Sigmoid colon (tissue), 7 donors: ENCODE measurements at places on chromosomes 1 and 21. TPM values are rescaled to one million over a fixed set of nuclear protein-coding genes. Genes with fewer than 3 reads are reported as not detected.

The BTG3 gene
- total RNA-seq = 115 TPM

The MROH9 gene
- not detected for total RNA-seq

The GJB3 gene
- not detected for total RNA-seq

The ALG14 gene
- 0.55 TPM for total RNA-seq

The BEND5 gene
- 12.7 TPM for total RNA-seq

The BSND gene
- not detected for total RNA-seq

The GIPC2 gene
- total RNA-seq = 2.5 TPM

The SH2D2A gene
- 5.3 TPM for total RNA-seq

DNA sequence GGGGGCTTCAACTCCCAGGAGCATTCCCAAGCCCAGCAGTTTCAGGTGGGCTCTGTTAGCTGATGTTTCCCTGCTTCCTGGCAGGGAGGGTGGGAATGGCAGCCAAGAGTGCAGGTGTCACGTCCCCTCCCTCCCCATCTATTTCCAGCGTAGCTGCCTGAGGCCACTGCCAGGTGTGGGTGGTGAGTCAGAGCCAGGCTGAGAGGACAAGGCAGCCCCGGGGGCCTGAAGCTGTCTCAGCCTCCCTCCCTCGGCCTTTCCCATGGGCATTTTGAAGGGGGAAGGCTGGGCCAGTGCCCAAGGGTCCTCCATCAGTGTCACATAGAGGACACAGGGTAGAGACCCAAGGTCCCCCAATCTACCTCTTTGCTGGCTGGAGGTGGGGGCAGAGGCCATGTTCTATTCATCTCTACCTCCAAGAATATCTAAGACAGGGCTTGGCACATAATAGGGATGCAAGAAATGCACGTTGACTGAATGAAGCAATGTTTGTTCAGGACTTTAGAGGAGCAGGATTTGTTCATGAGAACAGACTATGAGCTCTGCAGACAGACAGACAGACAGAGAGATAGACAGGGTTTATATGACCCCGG lies 34.4 kb upstream of the ID3 start:
- DNase-seq = no peak

DNA sequence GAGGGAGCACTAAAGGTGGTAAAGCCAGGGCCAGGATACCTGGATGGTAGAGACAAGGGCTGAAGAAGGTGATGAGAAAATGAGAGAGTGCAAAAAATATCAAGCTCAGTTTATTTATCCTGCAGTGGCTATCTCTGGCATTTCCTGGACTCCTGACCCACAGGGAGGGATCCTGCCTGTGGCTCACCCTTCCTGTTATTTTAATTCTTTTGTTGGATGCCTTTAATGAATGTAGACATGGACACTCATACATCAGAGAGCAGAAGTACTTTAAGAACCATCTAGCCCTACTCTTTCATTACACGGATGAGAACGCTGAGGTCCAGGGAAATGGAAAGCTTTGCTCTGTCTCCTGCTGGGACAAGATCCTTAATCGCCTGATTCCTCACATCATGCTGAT lies 20.6 kb downstream of the JUN start:
- no peak for DNase-seq

GRCh38 chr1:14142397-14143100 lies 442.6 kb downstream of the PRDM2 start:
- DNase-seq = no peak

- DNase-seq = no peak
Observed at GRCh38 chr1:38169121-38169520, 122.5 kb upstream of the POU3F1 start.

GRCh38 chr1:74748960-74749359 lies 16.0 kb downstream of the TYW3 start:
- no peak for DNase-seq

GRCh38 chr1:200872446-200873115 lies at the start of gene GPR25:
GPR25 (plus strand) TSS chr1:200872981; CDS start chr1:200873038, 57 bp downstream.
- DNase-seq = peak; percentile 52

DNA sequence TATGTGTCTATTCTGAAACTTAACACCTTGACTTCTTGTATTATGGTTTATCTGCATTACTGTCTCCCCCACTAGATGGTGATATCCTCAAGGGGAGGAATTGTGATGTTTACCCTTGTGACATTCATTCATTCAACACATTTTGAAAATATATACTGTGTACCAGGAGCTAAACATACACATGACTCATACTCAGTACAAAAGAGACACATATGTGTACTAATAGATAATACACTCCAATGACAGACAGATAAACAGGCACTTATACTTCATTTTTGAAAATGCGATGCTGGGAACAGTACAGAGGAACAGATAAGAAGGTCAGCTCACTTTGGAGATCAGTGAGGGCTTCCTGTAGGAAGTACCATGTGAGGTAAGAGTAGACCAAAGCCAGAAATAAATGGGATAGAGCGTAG lies 8.9 kb upstream of the RAB3GAP2 start:
- DNase-seq = no peak

GRCh38 chr1:93350322-93350721 lies 4.6 kb downstream of the DR1 start:
- no peak for DNase-seq

- DNase-seq = peak; percentile 74
Observed at GRCh38 chr1:6351480-6352137, 42.0 kb downstream of the ACOT7 start.

- no peak for DNase-seq
Observed at GRCh38 chr1:229325853-229326487, 16.9 kb downstream of the CCSAP start.

- DNase-seq = peak; percentile 73
Observed at GRCh38 chr1:179816196-179816960, 61.2 kb downstream of the TOR1AIP2 start.

GRCh38 chr21:41691205-41692184 lies 75.4 kb downstream of the RIPK4 start:
- no peak for DNase-seq

- no peak for DNase-seq
Observed at GRCh38 chr1:214857716-214858115, 224.8 kb upstream of the KCNK2 start.

DNA sequence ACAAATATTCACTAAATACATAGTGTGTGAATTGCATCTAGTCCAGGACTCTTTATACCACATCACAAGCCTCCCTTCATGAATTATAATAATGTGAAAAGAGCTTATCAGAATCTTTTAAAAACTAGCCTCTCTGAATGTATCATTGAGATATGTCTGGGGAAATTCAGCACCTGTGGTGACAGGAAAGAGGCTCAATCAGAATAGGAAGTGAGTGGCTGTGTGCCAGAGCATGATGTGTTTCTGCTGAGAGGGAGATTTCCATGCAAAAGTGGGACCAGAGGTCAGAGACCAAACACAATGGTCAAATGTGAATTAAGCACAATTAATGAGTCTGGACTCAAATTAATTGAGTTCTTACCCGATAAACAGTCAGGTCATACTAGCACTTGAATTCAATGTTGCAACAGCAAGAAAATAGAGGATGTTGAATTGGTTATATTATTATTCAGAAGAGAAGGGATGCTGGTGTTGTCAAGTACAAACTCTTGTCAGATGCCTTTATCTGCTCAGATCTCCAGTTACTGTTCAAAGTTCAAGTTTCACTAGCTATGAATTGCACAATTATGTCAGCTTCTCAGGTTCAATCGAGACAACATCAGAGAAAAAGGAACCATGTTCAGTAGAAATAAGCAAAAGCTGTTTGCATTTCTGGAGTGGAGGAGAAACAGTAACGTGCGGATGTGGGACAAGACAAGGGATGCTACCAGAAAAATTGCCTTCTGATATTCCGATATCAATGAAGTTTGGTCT lies 226.2 kb downstream of the ZNF326 start:
- no peak for DNase-seq

DNA sequence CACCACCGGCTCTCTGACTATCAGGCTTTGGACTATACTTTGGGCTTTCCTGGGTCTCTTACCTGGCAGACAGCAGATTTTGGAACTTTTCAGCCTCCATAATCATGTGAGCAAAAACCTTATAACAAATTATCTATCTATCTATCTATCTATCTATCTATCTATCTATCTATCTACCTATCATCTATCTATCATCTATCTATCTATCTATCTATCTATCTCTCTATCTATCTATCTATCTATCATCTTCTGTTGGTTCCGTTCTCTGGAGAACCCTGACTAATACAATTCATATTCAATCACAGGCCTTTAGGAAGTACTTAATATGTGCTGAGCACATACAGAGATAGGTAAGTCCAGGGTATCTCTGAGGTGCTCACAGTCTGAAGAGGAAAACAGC lies 18.7 kb upstream of the SCMH1 start:
- no peak for DNase-seq

DNA sequence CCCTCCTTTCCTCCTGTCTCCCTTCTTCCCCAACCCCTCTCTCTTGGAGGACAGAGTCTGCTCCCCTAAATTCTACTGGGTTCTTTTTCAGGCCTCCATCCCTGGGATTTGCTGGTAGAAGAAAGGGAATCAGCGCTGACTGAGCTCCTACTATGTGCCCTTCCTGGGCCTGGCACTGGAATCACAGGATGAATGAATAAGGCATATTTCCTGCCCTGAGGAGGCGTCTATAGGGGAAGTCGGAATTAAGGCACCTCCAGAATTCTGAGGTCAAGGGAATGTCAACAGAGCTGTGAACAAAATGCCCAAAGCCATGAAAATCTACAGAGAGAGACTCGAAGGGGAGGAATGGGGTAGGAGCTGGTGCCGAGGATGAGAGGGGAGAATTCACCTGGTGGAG lies 17.4 kb upstream of the BTG2 start:
- no peak for DNase-seq

DNA sequence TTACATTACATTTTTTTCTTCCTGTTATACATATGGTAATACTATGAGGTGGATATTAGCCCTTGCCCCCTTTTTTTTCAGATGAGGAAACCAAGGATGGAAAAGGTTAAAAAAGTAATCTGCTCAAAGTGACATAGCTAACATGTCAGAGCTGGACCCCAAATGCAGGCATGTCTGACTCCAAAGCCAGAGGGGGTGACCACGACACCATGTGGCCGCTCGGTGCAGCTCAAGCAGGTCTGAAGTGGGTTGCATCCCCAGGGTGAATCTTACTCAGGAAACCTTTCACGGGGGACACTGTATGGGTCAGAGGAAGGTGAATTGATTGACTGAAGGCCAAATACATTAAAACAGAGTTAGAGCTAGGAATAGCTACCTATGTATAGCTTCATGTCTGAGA lies 34.8 kb downstream of the CD34 start:
- no peak for DNase-seq

GRCh38 chr1:3510136-3510955 lies 55.9 kb downstream of the ARHGEF16 start:
- DNase-seq = no peak

- DNase-seq = no peak
Observed at GRCh38 chr1:2921970-2922686, 99.1 kb upstream of the ACTRT2 start.

- DNase-seq = no peak
Observed at GRCh38 chr1:167747988-167748387, 26.2 kb downstream of the MPZL1 start.

- DNase-seq = no peak
Observed at GRCh38 chr1:212067787-212068186, 32.2 kb downstream of the DTL start.
